Thymus (tissue), 14 donors: ENCODE measurements at places on chromosomes 12 and 14. TPM values are rescaled to one million over a fixed set of nuclear protein-coding genes. Genes with fewer than 3 reads are reported as not detected.

DNA sequence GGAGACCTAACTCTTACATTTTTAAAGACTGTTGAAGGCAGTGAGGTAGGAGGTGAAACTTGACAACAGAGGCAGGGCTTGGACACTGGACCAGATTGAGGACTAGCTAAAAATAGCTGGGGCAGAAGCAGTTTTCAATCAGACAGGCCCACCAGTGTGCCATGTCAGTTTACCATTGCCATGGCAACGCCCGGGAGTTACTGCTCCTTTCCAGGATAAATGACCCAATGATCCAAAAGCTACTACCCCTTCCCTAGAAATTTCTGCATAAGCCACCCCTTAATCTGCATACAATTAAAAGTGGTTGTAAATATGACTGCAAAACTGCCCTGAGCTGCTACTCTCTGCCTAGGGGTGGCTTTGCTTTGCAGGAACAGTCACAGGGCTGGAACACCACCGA is 53.2 kb upstream of the PKP2 start:
- H3K27ac ChIP-seq: no peak overlapping the region
- no peak for DNase-seq
- H3K27me3 ChIP-seq: no peaks in the 10 kb centered on the region
- no peaks in the 10 kb centered on the region for H3K36me3 ChIP-seq
- no peaks in the 10 kb centered on the region for H3K4me1 ChIP-seq
- no peak overlapping the region for H3K4me3 ChIP-seq

- no peak for DNase-seq
- H3K4me3 ChIP-seq: no peak overlapping the region
- H3K27me3 ChIP-seq: no peaks in the 10 kb centered on the region
- peaks cover 3% of the 10 kb centered on the region for H3K4me1 ChIP-seq
- no peaks in the 10 kb centered on the region for H3K36me3 ChIP-seq
Observed at GRCh38 chr12:67797753-67798152, 149.2 kb downstream of the DYRK2 start.

C12orf50 gene
- 0.09 TPM for total RNA-seq

DNA sequence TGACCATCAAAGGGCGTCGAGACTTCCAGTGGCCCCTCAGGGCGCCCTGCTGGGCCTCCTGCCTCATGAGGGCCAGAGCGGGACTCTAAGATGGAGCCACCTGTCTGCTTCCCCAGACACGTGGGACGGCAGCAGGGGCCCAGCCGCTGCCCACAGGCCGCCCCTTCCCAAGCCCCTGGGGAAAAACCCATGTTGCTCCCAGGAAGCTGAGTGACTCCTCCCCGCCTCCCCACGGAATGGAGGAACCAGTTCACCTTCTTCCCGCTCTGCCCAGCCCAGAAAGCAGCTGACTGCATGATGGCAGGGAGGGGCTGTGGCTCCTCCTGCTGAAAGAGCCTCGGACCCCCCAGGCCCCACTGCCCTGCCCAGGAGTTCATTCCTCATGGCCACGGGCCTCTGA is 14.9 kb downstream of the RAB35 start:
- no peak overlapping the region for H3K4me3 ChIP-seq
- peaks cover 75% of the 10 kb centered on the region for H3K36me3 ChIP-seq
- no peak for DNase-seq
- peaks cover 5% of the 10 kb centered on the region for H3K4me1 ChIP-seq
- H3K27ac ChIP-seq: peak overlapping the region; percentile 12

- no peaks in the 10 kb centered on the region for H3K27me3 ChIP-seq
- no peak overlapping the region for H3K27ac ChIP-seq
- H3K4me1 ChIP-seq: no peaks in the 10 kb centered on the region
- DNase-seq: no peak
- no peak overlapping the region for H3K4me3 ChIP-seq
Observed at GRCh38 chr14:91163316-91163715, 49.4 kb downstream of the DGLUCY start.

- H3K4me1 ChIP-seq: peaks cover 5% of the 10 kb centered on the region
- H3K36me3 ChIP-seq: no peaks in the 10 kb centered on the region
- H3K27ac ChIP-seq: peak overlapping the region; percentile 67
- DNase-seq: peak; percentile 24
Observed at GRCh38 chr14:75831455-75831854, 150.3 kb downstream of the TGFB3 start.

DNA sequence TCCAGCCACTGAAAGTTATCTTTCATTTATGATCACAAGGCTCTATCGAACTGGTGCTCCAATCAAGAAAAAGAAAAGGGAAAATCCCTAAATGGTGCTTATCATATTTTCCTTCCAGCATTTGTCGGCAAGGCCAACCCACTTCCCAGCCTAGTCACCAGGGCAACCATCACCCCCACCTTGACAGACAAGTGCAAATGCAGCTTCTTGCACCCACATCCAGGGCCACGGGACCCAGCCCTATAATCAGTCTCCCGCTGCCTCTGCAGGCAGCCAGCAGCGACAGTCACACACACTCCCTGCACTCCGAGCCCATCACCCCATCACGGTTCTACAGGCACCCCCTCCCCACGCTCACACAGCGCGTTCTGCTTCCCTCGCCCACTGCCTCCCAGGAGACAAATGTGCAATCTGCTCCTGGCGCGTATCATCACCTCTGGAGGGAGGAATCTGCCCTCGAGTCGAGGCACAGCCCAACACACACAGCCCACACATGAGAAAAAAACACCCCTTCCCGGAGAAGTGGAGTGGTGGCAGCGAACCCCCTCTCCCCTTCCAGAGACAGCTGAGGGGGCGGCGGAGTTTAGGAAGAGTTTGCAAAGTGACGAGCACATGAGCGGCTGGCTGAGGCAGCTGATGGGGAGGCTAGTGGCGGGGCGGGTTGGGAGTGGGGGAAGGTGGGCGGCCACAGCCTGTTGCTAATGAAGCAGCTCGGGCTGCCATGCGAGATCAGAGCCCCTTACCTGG is 9.3 kb upstream of the PPP4R4 start:
- H3K4me1 ChIP-seq: no peaks in the 10 kb centered on the region
- no peak for DNase-seq
- no peak overlapping the region for H3K27ac ChIP-seq
- no peaks in the 10 kb centered on the region for H3K36me3 ChIP-seq
- no peaks in the 10 kb centered on the region for H3K27me3 ChIP-seq
- H3K4me3 ChIP-seq: no peak overlapping the region

FGF23 gene
- total RNA-seq: 0.05 TPM

CPNE6 gene
- total RNA-seq: 0.05 TPM

GRCh38 chr12:109433618-109434017 is 43.5 kb downstream of the KCTD10 start:
- no peaks in the 10 kb centered on the region for H3K36me3 ChIP-seq
- no peaks in the 10 kb centered on the region for H3K27me3 ChIP-seq
- H3K27ac ChIP-seq: no peak overlapping the region
- no peaks in the 10 kb centered on the region for H3K4me1 ChIP-seq
- no peak overlapping the region for H3K4me3 ChIP-seq

- no peak overlapping the region for H3K4me3 ChIP-seq
- peaks cover 5% of the 10 kb centered on the region for H3K4me1 ChIP-seq
- peaks cover 4% of the 10 kb centered on the region for H3K36me3 ChIP-seq
- no peak for DNase-seq
- H3K27me3 ChIP-seq: no peaks in the 10 kb centered on the region
Observed at GRCh38 chr12:76863005-76863670, 15.7 kb downstream of the CSRP2 start.

DNA sequence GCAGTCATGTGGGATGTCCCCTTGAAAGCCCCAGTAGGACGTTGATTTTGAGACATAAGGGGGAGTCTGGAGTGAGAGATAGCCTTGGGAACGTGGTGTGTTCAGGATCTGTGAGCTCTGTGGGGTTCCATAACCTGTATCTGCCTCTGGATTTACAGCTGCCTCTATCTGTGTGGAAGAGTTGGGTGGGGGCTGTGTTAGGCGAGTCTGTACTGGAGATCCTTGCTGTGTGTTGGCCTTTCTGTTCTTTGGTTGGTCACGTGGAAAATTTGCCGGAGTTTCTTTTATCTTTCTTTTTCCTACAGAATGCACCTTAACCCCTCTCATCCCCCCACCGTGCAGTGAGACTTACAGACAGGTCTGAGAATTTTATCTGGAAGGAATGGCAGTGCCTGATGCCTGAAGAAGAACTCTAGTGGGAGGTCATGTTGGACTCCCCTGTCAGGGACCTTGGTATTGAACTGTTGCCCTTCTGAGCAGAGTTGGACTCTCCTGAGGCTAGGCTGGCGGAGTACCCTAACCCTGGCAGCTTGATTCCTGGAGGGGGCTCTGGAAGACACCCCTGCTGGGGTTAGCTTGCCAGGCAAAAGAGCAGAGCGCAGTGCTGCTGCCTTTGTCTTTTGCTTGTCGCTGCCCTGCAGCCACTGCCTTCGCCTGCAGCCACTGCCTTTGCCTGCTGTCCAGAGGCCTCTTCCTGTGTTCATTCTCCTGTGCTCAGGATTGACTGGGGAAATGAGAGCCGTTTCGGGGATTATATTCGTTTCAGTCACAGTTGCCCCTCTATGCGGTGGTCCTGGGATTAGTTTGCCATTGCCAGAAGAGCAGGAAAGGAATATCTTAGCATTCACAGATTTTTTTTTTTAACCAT is 34.1 kb downstream of the ZNF664 start:
- H3K4me1 ChIP-seq: peaks cover 73% of the 10 kb centered on the region
- no peak for DNase-seq
- H3K4me3 ChIP-seq: peak overlapping the region; percentile 19
- peaks cover 44% of the 10 kb centered on the region for H3K36me3 ChIP-seq

TAS2R42 gene
- total RNA-seq: 0.09 TPM

- H3K36me3 ChIP-seq: peaks cover 40% of the 10 kb centered on the region
- H3K27ac ChIP-seq: no peak overlapping the region
- no peak overlapping the region for H3K4me3 ChIP-seq
Observed at GRCh38 chr12:122206976-122207375, 3.5 kb downstream of the B3GNT4 start.

DNA sequence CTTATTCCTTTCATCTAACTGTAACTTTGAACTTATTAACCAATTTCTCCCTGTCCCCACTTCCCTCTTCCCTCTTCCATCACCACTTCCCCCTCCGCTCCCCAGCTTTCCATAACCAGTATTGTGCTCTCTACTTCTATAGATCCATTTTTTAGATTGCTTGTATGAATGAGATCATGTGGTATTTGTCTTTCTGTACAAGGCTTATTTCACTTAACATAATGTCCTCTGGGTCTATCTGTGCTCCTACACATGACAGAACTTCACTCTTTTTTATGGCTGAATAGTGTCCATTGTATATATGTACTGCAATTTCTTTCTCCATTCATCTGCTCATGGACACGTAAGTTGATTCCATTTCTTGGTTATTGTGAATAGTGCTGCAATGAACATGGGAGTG is 14.4 kb downstream of the ERP27 start:
- peaks cover 7% of the 10 kb centered on the region for H3K36me3 ChIP-seq
- peaks cover 14% of the 10 kb centered on the region for H3K4me1 ChIP-seq
- H3K4me3 ChIP-seq: no peak overlapping the region
- H3K27ac ChIP-seq: no peak overlapping the region
- H3K27me3 ChIP-seq: no peaks in the 10 kb centered on the region
- no peak for DNase-seq

DAAM1 gene
- 11.3 TPM for total RNA-seq

GRCh38 chr14:46573498-46573897 is 78.1 kb downstream of the RPL10L start:
- H3K36me3 ChIP-seq: no peaks in the 10 kb centered on the region
- H3K27ac ChIP-seq: no peak overlapping the region
- no peak overlapping the region for H3K4me3 ChIP-seq
- H3K4me1 ChIP-seq: no peaks in the 10 kb centered on the region
- H3K27me3 ChIP-seq: no peaks in the 10 kb centered on the region

DNA sequence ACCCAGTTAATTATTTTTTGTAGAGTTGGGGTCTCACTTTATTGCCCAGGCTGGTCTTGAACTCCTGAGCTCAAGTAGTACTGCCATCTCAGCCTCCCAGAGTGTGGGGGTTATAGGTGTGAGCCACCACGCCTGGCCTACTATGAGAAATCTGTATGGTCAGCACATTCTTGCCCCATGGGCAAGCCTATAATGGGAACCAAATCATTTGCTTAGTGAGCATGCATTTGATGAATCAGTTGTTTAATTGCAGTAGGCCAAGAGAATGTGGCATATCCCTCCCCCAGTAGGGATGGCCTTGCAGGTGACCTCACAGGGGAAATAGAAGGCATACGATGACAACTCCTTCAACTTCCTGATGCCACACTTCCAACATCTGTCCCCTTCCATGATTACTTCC is 122.7 kb downstream of the DIP2B start:
- no peak overlapping the region for H3K4me3 ChIP-seq
- H3K27ac ChIP-seq: no peak overlapping the region
- H3K4me1 ChIP-seq: peaks cover 12% of the 10 kb centered on the region
- no peak for DNase-seq
- H3K27me3 ChIP-seq: no peaks in the 10 kb centered on the region
- peaks cover 7% of the 10 kb centered on the region for H3K36me3 ChIP-seq

SLC6A12 gene
- 0.14 TPM for total RNA-seq

GRCh38 chr14:74368441-74368840 is 20.2 kb downstream of the VRTN start:
- H3K27ac ChIP-seq: no peak overlapping the region
- H3K4me1 ChIP-seq: no peaks in the 10 kb centered on the region
- no peaks in the 10 kb centered on the region for H3K36me3 ChIP-seq
- no peak for DNase-seq
- no peak overlapping the region for H3K4me3 ChIP-seq

IRAK3 gene
- total RNA-seq: 2.5 TPM

GRCh38 chr12:117046011-117046369 is 53.2 kb downstream of the TESC start:
- no peak overlapping the region for H3K27ac ChIP-seq
- H3K27me3 ChIP-seq: peaks cover 3% of the 10 kb centered on the region
- H3K4me3 ChIP-seq: no peak overlapping the region
- no peak for DNase-seq
- H3K4me1 ChIP-seq: peaks cover 4% of the 10 kb centered on the region
- H3K36me3 ChIP-seq: peaks cover 7% of the 10 kb centered on the region

GRCh38 chr12:627863-628741 is 35.1 kb downstream of the NINJ2 start:
- no peaks in the 10 kb centered on the region for H3K27me3 ChIP-seq
- peaks cover 3% of the 10 kb centered on the region for H3K4me1 ChIP-seq
- H3K4me3 ChIP-seq: no peak overlapping the region

- peaks cover 6% of the 10 kb centered on the region for H3K27me3 ChIP-seq
- H3K4me1 ChIP-seq: peaks cover 50% of the 10 kb centered on the region
- no peak overlapping the region for H3K27ac ChIP-seq
Observed at GRCh38 chr12:124388038-124388671, 93.3 kb downstream of the RFLNA start.

DNA sequence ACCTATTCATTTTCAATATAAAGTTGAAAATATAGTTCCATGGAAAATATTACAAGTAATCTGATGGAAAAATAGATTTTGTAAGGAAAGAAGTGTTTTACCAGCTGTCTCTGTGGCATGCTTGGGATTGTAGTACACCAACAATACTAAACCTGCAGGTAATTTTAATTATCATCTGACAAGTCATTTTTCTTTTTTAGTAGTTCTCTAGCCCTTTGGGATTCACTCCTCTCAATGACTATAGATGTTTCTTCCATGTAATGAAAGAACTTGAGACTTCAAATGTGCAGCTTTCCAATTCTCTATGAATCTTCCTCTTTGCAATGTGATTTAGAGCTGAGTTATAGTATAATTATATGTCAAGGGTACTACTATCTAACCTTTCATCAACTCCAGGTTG is 14.7 kb upstream of the LIN7A start:
- DNase-seq: no peak
- H3K4me1 ChIP-seq: no peaks in the 10 kb centered on the region
- H3K4me3 ChIP-seq: no peak overlapping the region
- no peaks in the 10 kb centered on the region for H3K27me3 ChIP-seq

GYS2 gene
- not detected for total RNA-seq

- no peaks in the 10 kb centered on the region for H3K36me3 ChIP-seq
- no peaks in the 10 kb centered on the region for H3K27me3 ChIP-seq
- DNase-seq: no peak
- no peaks in the 10 kb centered on the region for H3K4me1 ChIP-seq
Observed at GRCh38 chr12:21571046-21571445, 33.6 kb downstream of the GYS2 start.
